Activated naive CD8-positive, alpha-beta T cell treated with anti-CD3 and anti-CD28 coated beads, Interleukin-2, amount 10 ng/mL, durations not matched to agents 7 days and 5 days (primary cell): ENCODE measurements at places on chromosomes 5 and 9.

DNA sequence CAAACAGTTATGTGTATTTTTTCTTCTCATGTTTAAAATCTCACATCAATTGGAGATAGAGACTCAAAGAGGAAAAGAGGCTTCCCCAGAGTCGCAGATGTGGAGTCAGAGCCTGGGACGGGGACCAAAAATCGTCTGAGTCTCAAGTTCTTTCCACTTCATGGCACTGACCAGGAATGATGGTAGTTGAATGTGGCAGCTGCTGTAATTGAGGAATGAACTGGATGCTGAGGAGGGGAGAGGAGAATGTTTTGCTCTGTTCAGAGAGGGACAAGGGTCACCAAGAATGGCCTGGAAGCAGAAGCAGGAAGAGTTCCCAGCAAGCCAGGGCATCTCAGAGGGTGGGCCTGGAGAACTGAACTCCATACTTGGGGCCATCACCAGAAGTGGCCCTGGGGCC lies 103.9 kb downstream of the NSG2 start:
- no peak for DNase-seq

DNA sequence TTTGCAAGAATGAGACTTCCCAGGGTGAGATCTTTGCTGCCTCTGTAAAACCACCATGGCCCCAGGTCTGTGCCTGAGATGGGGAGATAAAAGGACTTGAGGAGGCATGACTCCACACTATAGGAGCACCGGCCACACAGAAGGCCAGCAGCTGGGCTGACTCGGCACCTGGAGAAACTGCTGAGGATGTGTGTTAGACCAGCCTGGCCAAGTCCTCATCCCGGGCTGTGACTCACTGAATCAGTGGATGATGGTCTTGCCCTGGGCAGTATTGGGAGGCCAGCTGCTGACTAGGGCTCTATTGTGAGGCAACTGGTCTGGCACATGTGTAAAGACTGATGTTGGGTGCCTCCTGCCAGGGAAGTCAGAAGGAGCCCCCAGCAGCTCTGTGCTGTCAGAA lies 286.2 kb downstream of the ACTL7B start:
- no peak for DNase-seq

DNA sequence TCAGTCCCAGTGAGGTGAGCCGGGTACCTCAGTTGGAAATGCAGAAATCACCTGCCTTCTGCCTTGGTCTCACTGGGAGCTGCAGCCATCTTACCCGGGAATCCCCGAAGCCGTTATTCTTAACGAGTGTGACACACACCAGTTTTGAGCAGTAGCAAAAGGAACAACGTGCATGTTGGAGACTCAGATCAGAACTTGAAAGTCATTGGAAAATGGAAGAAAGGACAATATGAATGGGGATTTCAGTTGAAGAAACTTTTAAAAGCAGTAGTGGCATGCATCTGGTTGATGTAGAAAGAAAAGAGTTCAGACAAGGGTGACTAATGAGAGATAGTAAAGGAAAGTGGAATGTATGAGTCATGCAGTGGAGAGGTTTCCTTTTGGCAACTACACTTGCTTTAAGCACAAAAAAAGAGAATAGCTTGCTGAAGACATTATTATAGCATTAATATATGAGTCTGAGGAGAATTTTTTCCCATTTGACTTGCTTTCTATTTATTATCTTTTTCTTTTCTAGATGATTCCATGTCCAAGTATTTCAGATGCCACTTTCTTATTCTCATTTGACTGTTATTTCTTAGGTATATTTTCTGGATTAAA lies 44.4 kb upstream of the ANKDD1B start:
- DNase-seq, result no peak

DNA sequence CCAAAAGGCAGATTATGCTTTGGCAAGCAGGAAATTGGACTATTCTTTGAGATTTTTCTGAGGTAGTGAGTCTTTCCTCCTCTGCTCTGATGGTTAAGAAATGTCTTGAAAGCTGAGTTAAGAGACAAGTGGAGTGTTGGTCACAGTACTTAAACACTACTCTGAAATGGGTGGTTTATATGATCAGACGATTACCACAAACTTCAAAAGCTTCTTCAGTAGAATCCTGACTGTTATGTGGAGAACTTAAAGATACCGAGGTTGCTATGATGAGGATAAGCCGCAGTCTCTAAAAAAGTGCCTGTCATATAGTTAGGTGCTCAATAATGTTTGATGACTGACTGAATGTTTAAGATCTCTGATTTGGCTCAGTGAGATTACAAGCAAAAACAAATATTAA lies 24.3 kb downstream of the GCNT4 start:
- DNase-seq, result no peak

DNA sequence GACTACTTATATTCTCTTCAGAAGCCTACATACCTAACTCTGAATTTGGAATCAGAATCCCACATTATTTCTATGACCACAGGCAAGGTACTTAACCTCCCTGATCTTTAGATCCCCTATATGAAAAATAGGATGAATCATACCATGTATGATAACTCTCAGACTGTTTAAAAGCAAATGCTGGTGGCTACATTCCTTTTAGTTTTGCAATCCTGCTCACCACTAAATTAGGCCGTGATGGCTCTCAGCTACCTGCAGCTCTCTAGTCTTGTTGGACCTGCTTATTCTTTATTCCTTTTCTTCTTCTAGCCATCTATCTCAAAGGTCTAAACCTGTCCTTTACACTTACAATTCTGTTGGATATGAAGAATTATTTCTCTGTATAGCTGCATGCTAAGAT lies 303.4 kb upstream of the ATP10B start:
- no peak for DNase-seq
